ENCODE measurements at places on chromosomes 2 and 18. TPM values are rescaled to one million over a fixed set of nuclear protein-coding genes. Genes with fewer than 3 reads are reported as not detected.

EVA1A gene
- 138 TPM for total RNA-seq

CNTNAP5 gene
- total RNA-seq: not detected

OSBPL1A gene
- total RNA-seq: 9.6 TPM

RMND5A gene
- 36.7 TPM for total RNA-seq

SH3BP4 gene
- 28.1 TPM for total RNA-seq

SLC14A1 gene
- total RNA-seq: 1.5 TPM

IL1F10 gene
- total RNA-seq: not detected

SP9 gene
- 0.15 TPM for total RNA-seq

SLC4A5 gene
- 0.30 TPM for total RNA-seq

SMARCAL1 gene
- 5.5 TPM for total RNA-seq

MAP3K20 gene
- 24.7 TPM for total RNA-seq

ABCB11 gene
- total RNA-seq: 0.65 TPM

MOCOS gene
- 5.8 TPM for total RNA-seq

FSHR gene
- not detected for total RNA-seq

ARL5A gene
- total RNA-seq: 99.1 TPM

FLACC1 gene
- under 0.01 TPM for total RNA-seq

GKN1 gene
- not detected for total RNA-seq
